ENCODE measurements at places on chromosomes 5 and 9.

DNA sequence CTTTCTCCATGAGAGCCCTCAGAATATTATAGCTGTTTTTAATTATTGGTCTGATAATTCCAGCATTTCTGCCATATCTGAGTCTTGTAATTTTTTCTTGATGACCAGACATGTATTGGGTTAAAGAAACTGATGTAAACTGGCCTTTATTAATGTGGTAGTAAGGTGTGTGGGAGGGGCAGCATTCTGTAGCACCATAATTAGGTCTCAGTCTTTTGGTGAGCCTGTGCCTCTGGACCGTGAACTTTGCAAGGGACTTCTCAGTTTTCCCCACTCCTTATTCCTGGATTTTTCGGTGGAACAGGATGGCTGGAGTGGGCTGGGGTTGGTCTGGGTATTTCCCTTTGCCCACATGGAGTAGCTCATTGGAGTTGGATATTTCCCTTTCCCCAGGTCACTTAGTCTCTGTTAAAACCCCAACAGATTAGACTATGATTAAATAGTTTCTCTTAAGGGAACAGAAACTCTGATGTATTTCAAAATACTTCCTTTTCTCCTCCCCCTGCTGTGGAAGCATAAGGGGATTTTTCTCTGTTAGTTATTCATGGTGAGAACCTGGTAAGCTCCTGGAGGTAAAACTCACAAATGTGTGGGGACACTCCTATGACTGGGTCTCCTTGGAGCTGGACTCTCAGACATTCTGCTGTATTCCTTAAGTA lies 52.4 kb downstream of the FSD1L start:
- no peak for DNase-seq

GRCh38 chr5:82613891-82614290 lies 335.7 kb upstream of the RPS23 start:
- DNase-seq = no peak

DNA sequence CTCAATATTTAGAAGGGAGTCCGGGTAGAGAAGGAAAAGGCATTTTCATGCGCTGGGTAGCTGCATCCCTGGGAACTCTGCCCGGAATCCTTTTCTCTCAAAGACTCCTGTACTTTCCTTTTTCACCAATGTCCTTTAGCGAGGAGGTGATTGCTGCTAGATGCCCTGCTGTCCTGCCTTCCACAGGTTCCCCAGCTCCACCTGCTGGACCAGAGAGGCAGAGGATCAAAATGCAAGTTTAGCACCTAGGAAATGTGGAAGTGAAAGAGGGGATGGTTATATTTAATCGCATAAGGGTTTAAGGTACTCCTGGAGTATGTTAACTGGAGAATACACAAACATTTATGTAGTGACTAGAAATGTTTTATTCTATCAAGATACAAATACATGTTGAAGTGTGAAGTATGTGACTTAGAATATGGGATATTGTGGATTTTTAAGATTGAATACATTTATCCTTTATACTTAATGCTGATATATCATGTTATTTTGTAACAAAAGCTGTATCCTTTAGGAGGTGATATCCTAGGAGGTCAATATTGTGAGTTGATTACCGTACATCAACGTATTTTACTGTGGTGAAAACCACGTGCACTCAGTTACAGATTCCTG lies 145.7 kb downstream of the ARHGAP26 start:
- DNase-seq = no peak

DNA sequence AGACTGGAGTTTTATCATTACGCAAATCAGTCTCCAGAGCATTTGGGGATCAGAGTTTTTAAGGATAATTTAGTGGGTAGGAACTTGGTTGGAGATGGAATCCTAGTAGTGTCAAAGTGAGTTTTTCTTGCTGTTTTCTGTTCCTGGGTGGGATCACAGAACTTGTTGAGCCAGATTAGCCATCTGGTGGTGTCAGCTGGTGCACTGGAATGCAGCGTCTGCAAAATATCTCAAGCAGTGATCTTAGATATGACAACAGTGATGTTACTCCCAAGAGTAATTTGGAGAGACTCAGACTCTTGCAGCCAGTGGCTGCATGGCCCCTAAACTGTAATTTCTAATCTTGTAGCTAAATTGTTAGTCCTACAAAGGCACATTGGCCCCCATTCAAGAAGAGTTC lies 1257.8 kb downstream of the MAT2B start:
- DNase-seq = no peak

- no peak for DNase-seq
Observed at GRCh38 chr5:64947031-64947430, 178.3 kb downstream of the CWC27 start.

DNA sequence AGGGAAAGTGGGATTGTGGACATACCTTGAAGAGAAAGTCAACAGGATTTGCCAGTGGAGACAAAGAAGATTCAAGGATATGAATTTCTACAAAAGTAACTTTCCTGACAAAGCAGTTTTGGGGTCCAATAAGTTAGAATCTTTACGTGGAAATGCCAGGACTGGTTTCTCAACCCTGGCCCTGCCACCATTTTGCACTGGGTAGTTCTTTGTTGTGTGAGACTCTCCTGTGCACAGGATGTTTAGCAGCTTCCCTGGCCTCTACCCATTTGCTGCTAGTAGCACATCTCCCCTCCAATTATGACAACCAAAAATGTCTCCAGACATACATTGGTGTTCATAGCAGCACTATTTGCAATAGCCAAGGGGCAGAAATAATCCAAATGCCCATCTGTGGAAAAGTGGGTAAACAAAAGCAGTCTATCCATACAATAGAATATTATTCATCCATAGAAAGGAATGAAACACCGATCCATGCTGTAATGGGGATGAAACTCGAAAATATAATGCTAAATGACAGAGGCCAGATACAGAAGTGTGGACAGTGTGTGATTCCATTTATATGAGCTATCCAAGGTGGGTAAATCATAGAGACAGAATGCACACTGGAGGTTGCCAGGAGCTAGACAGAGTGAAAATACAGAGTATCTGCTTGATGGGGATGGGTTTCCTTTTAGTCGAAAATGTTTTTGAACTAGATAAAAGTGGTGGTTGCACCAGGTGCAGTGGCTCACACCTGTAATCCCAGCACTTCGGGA lies 91.4 kb downstream of the NSUN2 start:
- no peak for DNase-seq

DNA sequence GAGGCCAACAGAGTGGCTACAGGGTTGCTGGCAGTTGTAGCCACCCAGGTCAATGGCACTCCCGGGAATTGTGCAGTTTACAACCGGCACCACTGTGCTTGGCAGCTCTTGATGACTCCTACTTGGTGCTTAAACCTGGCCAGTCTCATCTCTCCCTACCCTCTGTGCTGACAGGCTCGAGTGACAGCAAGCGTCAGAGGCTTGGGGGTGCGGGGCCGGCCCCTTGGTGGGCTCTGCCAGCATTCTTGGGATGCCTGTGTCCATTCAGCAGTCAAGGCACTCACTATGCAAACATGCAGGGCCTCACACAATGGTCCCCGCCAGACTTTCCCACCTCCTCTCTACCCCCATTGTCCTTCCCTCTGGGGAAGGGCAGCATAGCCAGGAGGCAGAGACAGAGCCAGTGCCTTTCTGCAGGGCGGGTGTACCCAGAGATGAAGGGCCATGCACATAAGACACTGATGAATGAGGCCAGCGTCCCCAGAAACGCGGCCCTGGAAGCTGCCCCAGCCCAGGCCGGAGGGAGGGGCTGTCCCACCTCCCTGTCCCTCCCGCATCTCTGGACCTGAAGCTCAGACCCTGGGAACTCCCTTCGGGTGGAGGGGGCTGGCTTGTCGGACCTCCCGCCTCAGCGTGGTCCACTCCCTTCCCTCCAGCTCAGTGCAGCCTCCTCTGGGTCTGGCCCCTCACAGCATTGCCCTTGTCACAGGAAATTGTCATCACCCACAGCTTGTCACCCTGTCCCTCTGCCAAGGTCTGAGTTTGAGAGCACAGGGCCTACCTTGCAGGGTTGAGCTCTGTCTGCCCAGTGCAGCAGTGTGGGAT lies 26.4 kb upstream of the NOTCH1 start:
- DNase-seq = no peak

- no peak for DNase-seq
Observed at GRCh38 chr5:7794823-7795222, 56.1 kb downstream of the CFAP90 start.

GRCh38 chr9:117359910-117360309 lies 54.9 kb downstream of the ASTN2 start:
- DNase-seq = no peak

GRCh38 chr9:93659044-93659836 lies 82.9 kb downstream of the PHF2 start:
- DNase-seq = no peak

GRCh38 chr9:6681957-6682501 lies 36.5 kb upstream of the GLDC start:
- no peak for DNase-seq

DNA sequence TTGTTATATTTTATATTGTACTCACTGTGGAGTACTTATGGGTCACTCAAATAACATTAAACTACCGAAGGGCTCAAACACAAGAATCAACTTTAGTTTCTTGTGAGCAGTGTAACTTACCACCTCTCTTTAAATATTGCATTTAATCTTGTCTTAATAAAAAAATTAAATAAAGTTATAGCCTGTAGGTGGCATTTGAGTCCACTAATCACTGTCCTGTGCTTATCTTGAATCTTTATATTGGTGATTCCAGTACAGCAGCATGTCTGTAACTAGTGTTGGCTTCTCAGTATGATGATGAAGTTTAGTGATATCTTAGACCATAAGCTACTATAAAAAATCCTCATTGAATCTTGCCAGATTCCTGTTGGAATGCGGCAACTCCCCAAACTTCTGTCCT lies 313.8 kb downstream of the FAM170A start:
- DNase-seq = no peak

- no peak for DNase-seq
Observed at GRCh38 chr5:146039420-146039819, 66.0 kb downstream of the PLAC8L1 start.
